Activated CD8-positive, alpha-beta T cell treated with anti-CD3 and anti-CD28 coated beads for 36 hours (primary cell): ENCODE measurements at places on chromosomes 7 and 10.

DNA sequence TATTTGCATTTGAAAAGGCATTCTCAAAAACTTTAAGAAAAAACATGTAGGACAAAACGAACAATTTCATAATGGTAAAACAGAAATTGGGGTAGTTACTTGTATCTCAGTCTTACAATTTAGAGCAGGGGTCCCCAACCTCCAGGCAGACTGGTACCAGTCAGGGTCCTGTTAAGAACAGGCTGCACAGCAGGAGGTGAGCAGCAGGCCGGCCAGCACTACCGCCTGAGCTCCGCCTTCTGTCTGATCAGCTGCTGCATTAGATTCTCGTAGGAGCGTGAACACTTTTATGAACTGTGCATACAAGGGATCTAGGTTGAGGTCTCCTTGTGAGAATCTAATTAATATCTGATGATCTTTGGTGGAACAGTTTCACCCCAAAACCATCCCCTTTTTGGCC lies 77.3 kb downstream of the SEMA3A start:
- no peak for DNase-seq

GRCh38 chr7:157138424-157139110 lies at the start of gene UBE3C:
UBE3C (plus strand) TSS chr7:157138926; CDS start chr7:157139273, 347 bp downstream.
- DNase-seq: peak; percentile 91

GRCh38 chr7:145216866-145217265 lies 381.0 kb upstream of the TPK1 start:
- no peak for DNase-seq

DNA sequence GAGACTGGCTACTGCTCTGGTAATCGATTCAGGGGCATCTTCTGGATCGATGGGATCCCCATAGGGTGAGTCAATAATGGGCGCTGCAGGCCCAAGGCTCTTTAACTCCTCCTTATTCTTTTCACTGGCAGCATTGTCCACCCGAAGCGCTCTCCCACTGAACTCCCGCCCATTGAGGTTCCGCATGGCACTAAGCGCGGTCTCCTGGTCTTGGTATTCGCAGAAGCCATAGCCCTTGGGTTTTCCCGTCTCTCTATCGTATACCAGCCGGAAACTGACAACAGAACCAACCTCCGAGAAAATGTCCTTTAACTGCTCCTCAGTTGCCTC lies 285 bp downstream of the CSTF2T start:
- no peak for DNase-seq

GRCh38 chr7:23533238-23533604 lies 1.4 kb upstream of the TRA2A start:
- no peak for DNase-seq

DNA sequence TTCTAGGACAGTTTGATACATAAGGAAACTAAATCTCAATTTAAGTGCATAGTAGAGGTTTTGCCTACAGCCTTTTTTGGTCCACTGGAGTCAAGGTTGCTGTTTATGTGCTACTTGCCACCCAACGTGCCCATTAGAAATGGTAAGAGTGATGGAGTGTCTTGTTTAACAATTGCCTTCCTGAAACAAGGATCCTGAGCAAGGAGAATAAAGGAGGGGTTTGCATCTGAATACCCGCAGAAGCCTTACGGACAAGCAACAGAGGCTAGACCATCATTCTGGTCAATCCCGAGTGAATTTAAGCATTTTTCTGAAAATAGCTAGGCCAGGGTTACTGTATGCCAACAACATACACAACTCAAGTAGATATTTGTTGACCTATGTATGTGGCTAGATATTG lies 63.6 kb downstream of the MARCHF5 start:
- no peak for DNase-seq

DNA sequence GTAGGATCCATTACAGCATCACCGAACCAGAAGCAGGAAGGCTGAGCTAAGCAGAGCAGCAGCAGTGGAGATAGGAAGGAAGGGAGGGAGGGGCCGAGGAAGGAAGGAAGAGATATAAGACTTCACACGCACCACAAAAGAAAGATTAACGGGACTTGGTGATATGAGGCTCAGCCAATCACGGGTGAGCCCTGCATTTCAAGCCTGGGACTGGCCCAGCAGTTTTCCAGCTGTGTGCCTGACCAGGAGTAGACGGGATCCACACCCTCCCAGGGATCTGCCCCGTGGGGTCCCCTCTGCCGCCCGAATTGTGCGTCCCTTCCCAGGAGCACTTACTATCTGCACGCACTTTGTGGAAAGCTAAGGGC lies 16.2 kb downstream of the ATG9B start:
- peak; percentile 26 for DNase-seq

- DNase-seq: no peak
Measured at GRCh38 chr7:2114052-2114451, 118.7 kb downstream of the MAD1L1 start.

- DNase-seq: no peak
Measured at GRCh38 chr7:93301736-93302135, 69.6 kb downstream of the VPS50 start.

GRCh38 chr7:155361947-155362346 lies 64.3 kb downstream of the INSIG1 start:
- no peak for DNase-seq

- DNase-seq: no peak
Measured at GRCh38 chr10:86357041-86357440, 9.6 kb downstream of the GRID1 start.

DNA sequence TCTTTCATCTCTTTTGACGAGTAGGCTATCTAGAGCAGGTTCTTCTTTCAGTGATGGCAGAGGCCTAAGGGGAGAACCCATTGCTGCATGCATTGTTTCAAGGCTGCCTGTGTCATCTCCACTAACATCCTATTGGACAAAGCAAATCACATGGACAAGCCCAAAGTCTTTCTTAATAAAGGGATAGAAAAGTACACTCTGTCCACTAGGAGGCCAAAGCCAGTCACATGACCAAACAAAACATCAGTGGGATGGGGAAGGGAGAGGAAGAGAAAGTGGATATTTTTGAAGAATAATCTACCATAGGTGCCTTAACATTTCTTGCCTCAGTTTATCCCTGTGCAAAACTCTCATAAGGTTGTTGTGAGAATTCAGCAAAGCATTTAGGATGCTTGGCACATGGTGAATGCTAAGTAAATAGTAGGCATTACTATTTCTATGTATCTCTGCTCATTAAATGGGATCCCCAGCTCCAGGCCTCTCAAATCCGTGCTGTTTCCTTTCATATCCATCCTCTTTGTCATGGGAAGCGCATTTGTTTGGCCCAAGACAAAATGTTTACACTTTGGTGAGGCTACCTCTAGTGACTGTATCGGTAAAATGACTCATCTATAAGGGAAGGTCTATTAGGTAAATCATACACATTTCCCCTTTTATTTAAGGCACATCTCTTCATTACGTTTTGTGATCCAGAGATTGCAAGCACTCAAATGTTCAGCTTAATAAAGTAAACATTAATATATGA lies 16.7 kb upstream of the CADPS2 start:
- DNase-seq: no peak

- DNase-seq: no peak
Measured at GRCh38 chr10:77325233-77325537, 312.4 kb downstream of the KCNMA1 start.

- no peak for DNase-seq
Measured at GRCh38 chr7:18570890-18571478, 75.4 kb downstream of the HDAC9 start.

DNA sequence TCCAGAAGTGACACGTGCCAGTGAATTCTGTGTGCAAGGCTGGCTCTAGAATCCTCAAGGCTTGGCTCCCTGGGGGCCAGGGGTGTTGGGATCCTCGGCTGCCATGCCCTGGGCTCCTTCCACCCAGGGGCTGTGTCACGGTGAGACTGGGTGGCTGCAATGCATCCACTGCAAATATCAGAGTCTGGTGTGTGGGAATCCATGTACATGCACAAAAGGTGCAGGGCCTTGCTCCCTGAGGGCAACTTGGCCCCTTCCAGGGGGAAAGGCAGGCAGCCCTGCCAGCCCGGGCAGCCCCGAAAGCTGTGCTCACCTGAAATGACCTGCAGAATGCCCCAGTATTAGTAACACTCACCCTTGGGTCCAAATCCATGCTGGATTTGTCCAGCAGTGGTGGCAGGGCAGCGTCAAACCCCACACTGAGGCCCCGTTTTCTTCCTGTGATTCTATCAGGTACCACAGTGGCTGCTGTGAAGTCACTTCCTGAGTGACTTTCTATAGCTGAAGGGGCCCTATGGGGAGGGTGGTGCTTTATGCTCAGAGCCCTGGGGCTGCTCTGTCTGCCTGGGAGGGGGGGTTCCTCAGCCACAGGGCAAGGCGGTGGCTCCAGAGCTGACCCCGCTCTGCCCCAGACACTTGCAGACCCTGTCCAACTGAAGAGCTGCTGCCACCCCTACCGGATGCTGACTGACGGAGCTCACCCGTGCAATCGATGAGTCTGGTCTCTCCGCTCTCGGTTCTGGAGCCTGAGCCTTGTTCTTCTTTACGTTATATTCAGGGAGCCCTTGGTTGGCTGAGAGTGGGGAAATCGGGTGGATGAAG lies 317.7 kb downstream of the GLRX3 start:
- DNase-seq: no peak

DNA sequence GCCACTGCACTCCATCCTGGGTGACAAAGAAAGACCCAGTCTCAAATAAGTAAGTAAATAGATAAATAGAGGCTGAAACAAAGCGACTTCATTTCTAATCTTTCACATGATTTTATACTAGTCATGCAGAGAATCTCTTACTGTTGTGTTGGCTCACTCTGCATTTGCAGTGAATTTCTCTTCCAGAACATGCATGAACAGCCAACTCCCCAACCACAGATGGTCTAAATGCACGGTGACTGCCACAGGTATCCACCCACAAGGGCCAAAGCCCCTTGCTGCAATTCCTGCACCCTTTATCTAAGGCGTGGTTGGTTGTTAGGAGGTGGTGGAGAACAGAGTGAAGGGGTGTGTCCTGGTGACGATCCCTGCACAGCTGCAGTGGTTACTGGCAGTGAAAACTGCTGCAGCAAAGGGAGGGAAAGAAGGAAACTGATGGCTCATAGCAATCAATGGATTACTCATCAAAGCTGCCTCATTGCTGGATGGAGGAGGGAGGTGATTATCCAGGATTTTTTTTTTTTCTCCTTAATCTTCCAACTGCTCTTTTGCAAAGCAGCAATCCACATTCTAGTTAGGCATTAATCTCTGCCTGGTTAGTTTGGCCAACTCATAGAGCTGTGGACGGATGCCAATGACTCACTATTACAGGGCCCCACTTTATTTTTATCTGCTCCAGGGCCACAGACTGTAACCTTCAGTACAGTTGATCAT lies 50.6 kb downstream of the PRTFDC1 start:
- peak; percentile 23 for DNase-seq

DNA sequence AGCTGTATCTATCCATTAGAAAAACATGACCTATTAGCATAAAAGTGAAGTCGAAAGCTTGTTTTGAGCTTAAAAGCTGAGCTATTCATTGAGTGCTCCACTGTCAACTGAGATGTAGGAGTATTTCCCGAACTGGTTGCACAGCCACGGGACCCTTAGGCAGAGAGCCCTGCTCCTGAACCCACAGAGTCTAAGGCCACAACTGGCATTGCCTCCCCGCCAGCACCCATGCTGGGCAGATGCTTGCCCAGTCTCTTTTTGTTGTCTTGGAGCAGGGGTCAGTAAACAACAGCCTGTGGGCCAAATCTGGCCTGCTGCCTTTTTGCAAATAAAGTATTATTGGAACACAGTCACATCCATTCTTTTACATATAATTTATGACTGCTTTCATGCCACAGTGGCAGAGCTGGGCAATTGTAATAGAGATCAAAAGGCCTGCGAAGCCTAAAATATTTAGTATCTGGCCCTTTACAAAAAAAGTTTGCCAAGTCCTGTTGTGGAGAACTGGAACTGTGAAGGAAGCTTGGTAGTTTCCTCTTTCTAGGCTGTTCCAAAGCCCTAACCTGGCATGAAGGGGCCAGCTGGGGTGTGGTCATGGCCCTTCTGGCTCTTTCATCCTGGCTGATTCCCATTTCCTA lies 58.4 kb upstream of the WAPL start:
- DNase-seq: no peak

DNA sequence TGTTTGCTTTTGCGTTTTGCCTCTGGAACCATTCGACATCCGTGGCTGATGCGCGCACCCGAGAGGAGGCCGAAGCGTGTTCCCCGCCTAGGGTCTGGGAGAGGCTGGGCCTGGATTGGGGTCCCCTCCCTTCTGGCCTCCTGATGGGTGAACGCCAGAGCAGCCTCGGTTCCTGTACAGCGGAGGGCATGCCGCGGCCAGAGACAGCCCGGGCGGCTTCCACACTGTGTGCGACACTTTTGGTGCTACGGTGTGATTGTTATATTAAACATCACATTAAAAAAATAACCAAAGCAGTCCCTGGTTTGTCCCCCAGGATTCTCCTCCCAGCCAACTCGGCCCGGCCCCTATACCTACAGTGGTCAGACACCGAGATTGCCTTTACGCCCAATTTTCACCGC lies 3.7 kb upstream of the HOXA7 start:
- no peak for DNase-seq

GRCh38 chr7:37709631-37710509 lies 26.3 kb downstream of the GPR141 start:
- no peak for DNase-seq

- peak; percentile 36 for DNase-seq
Measured at GRCh38 chr7:149854611-149855360, 16.6 kb downstream of the ZNF862 start.

- no peak for DNase-seq
Measured at GRCh38 chr10:74072503-74072902, 74.6 kb downstream of the VCL start.

- DNase-seq: no peak
Measured at GRCh38 chr10:73965890-73966768, 31.8 kb upstream of the VCL start.

DNA sequence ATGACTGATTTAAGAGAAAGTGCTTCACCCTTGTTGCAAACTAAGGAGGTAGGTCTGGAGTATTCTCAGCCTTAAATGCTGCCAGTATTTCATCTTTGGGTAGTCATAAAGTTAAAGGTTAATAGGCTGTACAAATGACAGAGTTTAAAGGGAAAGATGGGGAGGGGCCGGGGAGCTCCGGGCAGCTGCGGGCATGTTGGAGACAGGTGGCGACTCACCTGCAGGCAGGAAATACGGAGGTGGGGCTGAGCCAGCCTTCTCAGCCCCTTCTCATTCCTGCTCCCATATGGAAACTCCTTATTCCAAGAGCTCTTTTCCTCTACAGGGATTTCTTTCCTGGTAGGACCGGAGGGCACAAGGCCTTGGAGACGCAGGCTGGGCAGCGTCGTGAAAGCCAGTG lies 31.8 kb upstream of the HMX3 start:
- no peak for DNase-seq

DNA sequence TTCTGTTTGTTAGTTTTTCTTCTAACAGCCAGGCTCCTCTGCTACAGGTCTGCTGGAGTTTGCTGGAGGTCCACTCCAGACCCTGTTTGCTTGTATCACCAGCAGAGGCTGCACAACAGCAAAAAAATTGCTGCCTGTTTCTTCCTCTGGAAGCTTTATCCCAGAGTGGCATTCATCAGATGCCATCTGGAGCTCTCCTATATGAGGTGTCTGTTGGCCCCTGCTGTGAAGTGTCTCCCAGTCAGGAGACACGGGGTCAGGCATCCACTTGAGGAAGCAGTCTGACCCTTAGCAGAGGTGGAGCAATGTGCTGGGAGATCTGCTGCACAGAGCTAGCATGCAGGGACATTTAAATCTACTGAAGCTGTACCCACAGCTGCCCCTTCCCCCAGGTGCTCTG lies 26.7 kb upstream of the CROT start:
- DNase-seq: no peak

- no peak for DNase-seq
Measured at GRCh38 chr10:132841615-132841975, 55.6 kb upstream of the NKX6-2 start.
